ENCODE measurements at places on chromosomes 5 and 9.

- peak; percentile 64 for DNase-seq
These were observed 1.5 kb upstream of the PHF19 start for GRCh38 chr9:120878188-120879130.

DNA sequence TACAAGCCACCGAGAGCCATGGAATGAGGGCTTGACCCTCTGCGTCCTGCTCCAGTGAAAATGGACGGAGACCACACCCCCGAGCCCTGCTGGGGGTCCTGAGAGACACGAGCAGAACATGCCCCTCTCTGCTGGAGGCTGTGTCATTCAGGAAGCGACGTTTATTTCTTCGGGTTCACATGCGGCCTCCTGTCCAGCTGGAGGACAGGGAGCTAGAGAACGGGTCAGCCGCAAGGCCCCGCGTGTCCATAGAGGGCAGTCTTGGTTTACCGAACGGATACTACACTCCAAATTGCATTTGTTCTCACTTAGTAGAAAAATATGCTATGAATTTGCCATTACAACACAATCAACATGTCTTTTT lies 36.1 kb downstream of the MRPL36 start:
- DNase-seq = peak; percentile 82

- peak; percentile 93 for DNase-seq
These were observed at the start of gene RAI14 for GRCh38 chr5:34656001-34656699. TSS of gene RAI14 (plus strand) at chr5:34656328. CDS start at chr5:34686920, 30,592 bp downstream.

DNA sequence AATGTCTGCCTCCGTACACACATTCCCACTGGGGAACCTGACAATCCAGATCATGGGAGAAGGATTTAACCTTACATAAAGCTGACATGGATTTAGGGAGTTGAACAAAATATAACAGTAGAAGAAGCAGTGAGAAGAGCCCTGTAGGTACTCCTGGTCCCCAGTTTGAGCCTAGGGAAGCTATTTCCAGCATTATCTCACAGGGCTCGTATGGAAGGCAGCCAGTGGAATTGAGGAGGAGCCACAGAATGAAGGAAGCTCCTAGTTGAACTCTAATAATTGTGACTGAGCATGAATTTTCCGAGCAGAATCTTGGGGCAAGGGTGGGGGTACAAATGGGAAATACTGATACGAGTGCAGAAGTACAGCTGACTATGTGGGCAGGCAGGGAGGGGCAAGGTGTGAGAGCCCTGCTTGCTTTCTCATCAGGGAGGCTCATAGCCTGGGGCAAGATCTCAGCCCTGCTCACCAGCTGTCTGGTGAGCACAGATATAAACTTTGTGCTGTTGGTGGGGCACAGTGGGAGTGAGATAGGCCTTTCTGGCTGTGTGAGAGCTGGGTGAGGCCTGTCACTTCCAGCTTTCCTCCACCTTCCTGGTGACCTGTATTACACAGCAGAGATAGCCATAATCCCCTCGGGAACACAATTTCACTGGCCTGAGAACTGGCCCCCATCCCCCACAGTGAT lies 290.7 kb upstream of the IL12B start:
- peak; percentile 76 for DNase-seq

- no peak for DNase-seq
These were observed 111.4 kb downstream of the LHX2 start for GRCh38 chr9:124122813-124123462.

- DNase-seq = peak; percentile 32
These were observed 72.9 kb upstream of the SHB start for GRCh38 chr9:38141746-38142591.

DNA sequence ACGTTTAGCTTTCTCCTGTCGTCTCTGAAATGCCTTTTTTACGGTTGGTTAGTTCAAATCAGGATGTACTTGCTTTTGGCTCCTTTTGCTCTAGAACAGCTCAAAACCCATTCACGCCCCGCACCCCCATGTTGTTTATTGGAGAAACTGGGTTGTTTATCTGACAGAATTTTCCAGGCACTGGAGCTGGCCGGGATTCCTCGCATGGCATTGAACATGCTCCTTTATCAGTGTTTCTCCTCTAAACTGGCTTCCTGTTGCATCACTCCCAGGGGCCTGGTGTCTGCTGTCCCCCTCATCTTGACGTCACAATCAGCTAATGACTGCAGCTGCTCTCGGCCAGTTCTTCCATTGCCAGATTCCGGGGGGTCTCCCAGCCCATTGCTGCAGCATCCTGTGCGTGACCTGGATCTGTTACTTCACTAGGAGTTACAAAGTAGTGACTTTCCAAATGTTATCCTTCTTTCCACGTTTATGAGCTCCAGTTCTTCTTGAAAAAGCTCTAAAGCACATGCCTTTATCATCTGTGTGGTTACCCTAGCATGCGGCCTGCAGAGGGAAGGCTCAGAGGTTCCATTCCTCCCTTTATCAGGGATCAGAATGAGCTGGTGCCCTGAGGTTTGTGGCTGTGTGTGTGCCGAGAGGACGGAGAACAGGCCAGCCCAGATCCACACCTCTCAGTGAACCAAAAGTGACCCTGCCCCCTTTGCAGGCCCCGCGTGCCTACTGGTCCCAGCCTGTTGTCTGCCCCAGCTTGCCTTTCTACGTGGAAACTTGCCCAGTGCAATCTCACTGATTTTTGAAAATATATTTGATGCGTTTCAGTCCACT lies 27.5 kb downstream of the FAM163B start:
- no peak for DNase-seq

DNA sequence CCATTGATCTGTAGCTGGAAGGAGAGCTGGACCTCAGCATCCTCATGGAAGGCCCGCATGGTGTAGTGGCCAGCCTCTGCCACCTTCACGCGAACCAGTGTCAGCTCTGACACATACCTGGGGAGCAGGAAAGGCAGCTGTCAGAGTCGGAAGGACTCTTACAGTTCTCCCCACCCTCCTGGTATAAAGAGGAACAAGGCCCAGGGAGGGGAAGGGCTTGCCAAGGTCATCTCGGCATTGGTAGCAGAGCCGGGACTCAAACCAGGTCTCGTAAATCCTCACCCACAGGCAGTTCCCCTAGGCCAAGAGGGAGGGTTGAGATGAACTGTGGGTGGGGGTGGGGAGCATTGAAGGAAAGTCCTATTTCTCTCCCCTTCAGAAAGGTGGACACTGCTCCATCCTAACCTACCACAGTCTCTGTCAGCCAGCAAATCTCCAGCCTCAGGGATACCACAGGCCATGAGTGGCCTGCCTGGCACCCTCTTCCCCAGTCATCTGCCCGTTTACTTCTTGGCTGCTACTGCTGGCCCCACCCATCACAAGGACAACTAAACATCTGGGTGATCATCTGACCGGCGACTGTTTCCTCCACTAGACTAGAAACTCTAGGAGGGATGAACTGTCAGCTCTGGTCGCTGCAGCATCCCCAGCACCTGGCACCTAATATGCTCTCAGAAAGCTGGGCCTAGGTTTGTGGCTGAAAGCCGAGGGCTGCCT lies 23.5 kb downstream of the PDGFRB start:
- no peak for DNase-seq

- no peak for DNase-seq
These were observed 46.5 kb downstream of the CEMIP2 start for GRCh38 chr9:71721855-71722254.

- DNase-seq = peak; percentile 61
These were observed 25.4 kb upstream of the TOMM5 start for GRCh38 chr9:37617832-37618231.

DNA sequence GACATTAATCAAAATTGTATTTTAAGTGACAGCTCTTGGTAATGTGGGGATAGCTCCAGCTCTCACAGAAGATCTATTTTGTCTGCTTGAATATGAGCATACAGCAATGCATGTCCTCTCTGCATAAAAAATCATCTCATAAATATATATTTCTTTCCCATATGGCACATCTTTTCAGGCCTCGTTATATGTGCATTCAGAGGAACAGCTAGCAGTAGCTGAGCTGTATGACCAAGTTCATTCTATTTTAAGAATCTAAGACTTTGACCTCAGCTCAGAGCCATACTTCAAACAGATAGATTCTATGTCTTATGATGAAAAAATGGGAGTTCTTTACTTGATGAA lies 487.2 kb downstream of the ARHGEF28 start:
- DNase-seq = no peak

DNA sequence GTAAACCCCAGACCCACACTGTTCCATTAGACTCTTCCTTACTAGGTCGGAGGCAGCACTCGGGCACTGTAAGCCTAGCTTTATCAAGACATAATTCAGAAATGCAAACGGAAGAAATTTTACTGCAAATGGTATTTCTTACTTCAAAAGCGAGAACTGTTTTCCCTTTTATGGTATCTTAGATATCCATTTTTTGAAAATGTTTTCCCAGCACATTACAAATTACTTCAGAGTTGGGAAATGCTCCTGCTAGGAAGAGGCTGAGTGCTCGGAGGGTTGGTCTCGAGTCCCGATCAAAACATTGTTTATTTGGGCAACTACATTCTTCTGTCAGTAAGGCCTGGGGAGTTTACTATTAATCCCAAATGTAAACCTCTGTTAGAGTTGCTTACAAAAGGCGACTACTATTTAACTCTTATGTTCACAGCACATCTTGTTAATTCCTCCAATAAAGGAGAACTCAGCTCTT lies 332.9 kb downstream of the CWC27 start:
- DNase-seq = no peak

GRCh38 chr9:127521919-127522304 lies 70.6 kb downstream of the LRSAM1 start:
- DNase-seq = no peak

DNA sequence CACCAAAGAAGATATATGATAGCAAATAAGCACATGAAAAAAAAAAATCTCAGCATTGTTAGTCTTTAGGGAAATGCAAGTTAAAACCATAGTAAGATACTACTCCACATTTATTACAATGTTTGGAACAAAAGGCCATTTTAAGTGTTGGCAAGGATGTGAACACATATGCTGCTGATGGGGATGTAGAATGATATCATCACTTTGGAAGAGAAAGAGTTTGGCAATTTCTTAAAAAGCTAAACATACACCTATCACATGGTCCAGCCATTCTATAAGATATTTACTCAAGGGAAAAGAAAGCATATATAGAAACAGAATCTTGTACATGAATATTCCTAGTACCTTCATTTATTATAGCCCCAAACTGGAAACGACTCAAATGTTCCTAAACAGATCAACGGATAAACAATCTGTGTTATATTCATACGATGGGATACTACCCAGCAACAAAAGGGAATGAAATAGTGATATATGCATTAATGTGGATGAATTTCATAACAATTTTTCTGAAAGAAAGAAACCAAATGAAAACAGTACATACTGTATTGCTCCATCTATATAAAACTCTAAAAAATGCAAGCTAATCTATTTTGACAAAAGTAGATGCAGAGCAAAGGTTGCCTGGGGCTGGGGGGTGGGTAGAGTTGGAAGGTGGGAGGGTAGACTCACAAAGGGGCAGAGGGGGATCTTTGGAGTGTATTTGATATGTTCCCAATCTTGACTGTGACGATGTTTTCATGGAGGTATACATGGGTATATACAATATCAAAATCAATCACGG lies 45.7 kb upstream of the SMAD5 start:
- DNase-seq = no peak

GRCh38 chr9:78371981-78372380 lies 75.1 kb downstream of the PSAT1 start:
- DNase-seq = no peak

GRCh38 chr9:28888806-28889205 lies 1315.5 kb upstream of the C9orf72 start:
- DNase-seq = no peak

DNA sequence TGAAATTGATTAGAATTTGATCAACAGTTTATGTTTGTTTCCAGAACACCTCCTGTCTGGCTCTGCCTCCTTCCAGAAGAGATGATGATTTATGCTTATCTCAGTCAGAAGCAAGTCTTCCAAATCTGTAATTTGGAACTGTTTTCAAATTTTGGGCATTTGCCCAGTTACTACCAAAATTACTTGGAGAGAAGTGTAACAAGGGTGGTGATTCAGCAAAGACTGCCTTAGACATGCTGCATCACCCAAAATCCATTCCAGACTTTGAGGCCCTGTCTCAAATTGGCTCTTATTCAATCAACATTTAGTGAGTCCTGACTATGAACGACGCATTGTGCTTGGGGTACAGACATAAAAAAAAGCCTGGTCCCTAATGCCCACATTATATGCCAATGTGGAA lies 89.4 kb downstream of the SH3TC2 start:
- DNase-seq = no peak

- no peak for DNase-seq
These were observed 305.4 kb upstream of the KIF2A start for GRCh38 chr5:62000646-62001045.

DNA sequence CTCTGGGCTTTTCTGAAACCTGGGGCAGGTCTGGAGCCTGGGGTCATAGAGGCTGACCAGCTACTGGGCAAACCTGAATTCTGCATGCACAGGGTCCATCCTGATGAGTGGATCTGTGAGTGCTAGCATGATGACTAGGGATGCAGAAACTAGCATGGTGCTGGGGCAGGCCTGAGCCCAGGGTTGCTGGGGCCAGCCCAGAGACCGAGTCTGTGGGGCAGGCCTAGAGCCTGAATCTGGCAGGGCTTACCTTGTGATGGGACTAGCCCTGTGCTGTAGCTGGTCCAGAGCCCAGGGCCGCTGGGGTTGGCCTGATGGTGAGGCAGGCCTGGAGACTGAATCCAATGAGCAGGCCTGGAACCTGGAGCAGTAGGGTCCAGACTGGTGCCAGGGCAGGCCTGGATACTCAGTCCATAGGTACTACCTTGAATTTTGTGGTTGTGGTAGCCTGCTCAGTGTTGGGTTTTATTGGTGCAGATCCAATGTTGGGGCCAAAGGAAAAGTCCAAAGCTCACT lies 313.5 kb downstream of the TLR4 start:
- DNase-seq = no peak

Measured in endodermal cell (in vitro differentiated cells).